H9 (cell line): ENCODE measurements at places on chromosomes 3 and 15.
A peak's percentile ranks its signal among the peaks of the same experiment; 100 is the strongest.

GRCh38 chr3:151305060-151305774 lies 11.4 kb downstream of the GPR87 start:
- peak; percentile 86 for DNase-seq

GRCh38 chr3:42229942-42230688 lies 35.9 kb downstream of the CCK start:
- peak; percentile 48 for DNase-seq

DNA sequence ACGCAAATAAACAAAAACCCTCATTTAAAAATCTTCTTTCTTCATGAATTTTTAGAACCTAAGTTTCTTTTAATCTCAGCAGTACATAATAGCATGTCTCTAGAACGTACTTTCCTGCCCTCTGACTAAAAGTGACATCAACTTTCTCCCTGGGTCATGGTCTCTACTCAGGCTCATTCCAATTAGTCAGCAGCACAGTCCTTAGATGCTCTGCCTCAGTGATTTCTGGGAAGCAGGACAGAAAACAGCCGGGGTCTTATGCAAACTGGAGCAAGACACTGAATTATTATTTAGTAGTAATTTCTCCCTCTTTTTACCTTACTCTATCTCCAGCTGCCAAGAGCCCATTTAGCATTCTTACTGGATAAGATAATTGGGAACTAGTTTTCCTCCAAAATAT lies 365.2 kb downstream of the TUSC7 start:
- DNase-seq: no peak

GRCh38 chr3:132625613-132626012 lies 28.5 kb downstream of the ACKR4 start:
- no peak for DNase-seq

DNA sequence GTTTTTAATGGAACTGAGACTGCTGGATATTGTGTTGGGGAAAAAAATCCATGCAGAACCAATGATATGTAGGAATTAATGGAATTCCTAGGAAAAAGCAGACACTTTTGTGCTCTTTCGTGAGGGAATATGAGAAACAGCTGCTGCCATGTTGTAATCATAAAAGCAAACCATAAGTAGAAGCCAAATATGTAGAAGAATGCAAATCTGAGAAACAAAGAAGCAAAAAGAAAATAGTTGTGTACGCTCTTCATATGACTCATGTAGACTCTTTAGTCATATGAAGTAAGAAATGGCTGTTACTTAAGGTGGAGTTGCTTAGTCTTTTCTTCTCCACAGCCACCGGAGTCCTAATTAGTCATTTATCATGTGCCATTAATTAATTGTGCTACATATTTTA lies 298.6 kb upstream of the ZNF717 start:
- DNase-seq: no peak

- no peak for DNase-seq
Observed at GRCh38 chr3:110519071-110519470, 552.5 kb upstream of the NECTIN3 start.

GRCh38 chr3:123652342-123652984 lies 67.6 kb upstream of the HACD2 start:
- peak; percentile 84 for DNase-seq

- no peak for DNase-seq
Observed at GRCh38 chr3:34198309-34198708, 399.9 kb downstream of the PDCD6IP start.

GRCh38 chr3:175778994-175779393 lies 919.9 kb downstream of the NAALADL2 start:
- DNase-seq: no peak

DNA sequence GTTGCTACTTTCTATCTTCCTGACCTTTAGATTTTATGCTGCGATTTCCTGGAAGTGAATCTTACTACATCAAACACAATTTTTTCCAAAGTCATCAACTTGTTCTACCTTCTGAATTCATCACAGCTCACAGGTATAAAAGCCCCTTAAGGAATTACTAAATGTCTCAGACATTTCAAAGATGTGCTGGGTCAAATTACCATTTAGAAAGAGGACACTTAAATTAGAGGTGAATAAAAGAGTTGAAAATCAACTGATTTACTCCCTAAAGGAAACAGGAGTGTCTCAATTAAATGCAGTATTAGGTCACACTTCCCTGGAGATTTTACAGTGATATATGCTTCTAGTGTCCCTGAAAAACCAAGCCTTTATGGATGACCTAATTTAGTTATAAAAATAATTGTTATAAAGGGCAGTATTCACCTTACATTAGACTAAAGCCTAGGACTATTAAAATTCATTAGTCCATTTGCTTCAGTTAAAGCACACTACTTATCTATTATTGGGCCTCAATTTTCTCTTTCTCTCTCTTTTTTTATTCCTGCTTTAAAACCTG lies 128.8 kb downstream of the GMNC start:
- DNase-seq: no peak

- DNase-seq: no peak
Observed at GRCh38 chr15:75361361-75361988, 6.9 kb downstream of the MAN2C1 start.

DNA sequence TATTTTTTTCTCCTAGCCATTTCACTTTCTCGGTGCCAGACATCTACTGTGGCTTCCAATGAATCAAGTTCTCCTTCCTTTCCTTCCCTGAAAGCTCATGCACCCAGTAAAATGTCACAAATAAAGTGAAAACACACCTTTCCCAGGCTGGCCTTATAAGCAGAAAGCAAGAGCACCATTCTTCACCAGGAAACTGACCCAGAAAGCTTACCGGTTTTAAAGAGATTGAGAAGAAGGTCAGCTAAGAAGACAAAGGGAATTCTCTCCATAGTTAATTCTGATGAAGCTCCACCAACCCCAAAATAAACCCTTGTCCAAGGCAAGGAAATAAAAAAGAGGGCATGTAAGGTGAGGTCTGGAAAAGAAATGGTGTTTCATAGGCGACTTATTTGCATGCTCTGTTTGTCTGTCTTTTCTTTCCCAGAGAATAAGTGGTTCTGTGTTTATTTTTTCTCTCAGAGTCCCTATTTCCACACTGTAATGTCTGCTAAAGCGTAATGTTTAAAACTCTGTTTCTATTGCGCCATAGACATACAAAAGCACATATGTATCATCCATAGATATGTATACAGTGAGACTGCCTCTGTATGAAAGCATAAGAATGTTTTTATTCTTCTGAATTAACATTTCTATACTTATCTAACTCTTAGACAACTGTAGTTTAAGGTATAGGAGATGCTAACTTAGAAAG lies 2.8 kb downstream of the LSAMP start:
- DNase-seq: no peak

- DNase-seq: no peak
Observed at GRCh38 chr3:186141790-186142189, 32.9 kb upstream of the ETV5 start.

- DNase-seq: no peak
Observed at GRCh38 chr15:75302318-75302717, 19.7 kb downstream of the GOLGA6D start.

GRCh38 chr3:192892981-192893700 lies 24.5 kb downstream of the MB21D2 start:
- DNase-seq: peak; percentile 68

GRCh38 chr3:42179110-42179725 lies 86.8 kb downstream of the CCK start:
- DNase-seq: peak; percentile 66

- DNase-seq: no peak
Observed at GRCh38 chr3:24199775-24200247, 254.7 kb downstream of the NR1D2 start.

- DNase-seq: no peak
Observed at GRCh38 chr15:31021067-31021665, 29.7 kb upstream of the MTMR10 start.

DNA sequence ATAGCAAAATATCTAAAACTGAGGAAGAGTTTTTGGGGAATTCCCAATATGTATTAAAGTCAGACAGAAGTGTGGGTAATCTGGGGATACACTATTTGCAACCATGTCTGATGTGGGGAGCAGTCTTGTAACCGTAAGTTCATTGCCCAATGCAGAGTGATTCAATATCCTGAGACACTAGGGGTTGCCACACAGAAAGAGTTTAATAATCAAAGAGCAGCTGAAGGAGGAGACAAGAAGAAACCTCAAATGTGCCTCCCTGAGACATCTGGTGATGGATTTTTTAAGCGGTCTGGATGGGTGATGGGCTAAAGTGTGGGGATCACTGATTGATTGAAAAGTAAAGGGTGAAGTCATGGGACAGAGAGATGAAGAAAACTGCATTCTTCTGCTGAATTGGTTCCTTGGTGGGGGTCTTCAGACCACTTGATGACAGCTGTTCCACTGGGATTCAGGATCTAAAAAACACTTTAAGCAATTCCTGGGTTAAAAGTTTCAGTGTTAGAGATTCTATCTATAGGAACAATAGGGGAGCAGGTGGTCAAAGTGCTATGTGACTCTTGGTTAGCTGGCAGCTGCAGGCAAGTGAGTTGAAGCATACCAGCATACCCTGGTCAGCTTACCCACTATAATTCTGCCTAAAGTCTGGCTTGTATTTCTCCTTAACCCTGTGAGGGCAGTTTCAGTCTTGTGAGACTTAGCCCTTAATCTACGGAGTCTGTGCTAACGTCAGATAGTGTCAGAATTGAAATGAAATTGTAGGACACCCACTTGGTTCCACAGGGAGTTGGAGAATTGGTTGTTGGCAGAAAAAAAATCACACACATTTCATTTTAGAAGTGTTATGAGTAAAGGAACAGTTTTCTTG lies 425.9 kb upstream of the TGFBR2 start:
- DNase-seq: no peak

- no peak for DNase-seq
Observed at GRCh38 chr3:53579636-53580035, 85.2 kb downstream of the CACNA1D start.

GRCh38 chr3:116302087-116302747 lies 143.1 kb downstream of the LSAMP start:
- no peak for DNase-seq

GRCh38 chr3:125058959-125059358 lies 3.2 kb upstream of the HEG1 start:
- no peak for DNase-seq

- DNase-seq: peak; percentile 44
Observed at GRCh38 chr3:8500319-8500988, 1.2 kb upstream of the LMCD1 start.

GRCh38 chr3:10627884-10628572 lies 122.6 kb upstream of the ATP2B2 start:
- DNase-seq: peak; percentile 80

DNA sequence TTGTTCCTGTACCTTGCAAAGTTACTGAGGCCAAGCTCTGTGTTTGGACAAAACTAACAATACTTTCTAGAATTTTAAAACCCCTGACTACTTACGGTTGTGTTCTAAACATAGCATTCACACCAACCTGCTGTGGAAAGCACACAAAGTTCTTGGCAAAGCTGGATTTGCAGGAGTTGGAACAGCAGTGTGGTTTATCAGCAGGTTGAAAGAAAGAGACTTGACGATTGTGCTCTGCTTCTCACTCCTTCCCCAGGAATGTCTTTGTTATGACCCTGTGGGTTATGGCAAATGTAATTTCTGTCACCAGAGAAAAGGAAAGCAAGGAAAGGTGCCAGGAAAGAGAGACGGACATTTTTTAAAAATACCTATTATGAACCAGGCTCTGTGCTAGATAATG lies 165.5 kb upstream of the TGFBR2 start:
- no peak for DNase-seq

- DNase-seq: no peak
Observed at GRCh38 chr15:101841656-101842055, 29.7 kb downstream of the OR4F15 start.

DNA sequence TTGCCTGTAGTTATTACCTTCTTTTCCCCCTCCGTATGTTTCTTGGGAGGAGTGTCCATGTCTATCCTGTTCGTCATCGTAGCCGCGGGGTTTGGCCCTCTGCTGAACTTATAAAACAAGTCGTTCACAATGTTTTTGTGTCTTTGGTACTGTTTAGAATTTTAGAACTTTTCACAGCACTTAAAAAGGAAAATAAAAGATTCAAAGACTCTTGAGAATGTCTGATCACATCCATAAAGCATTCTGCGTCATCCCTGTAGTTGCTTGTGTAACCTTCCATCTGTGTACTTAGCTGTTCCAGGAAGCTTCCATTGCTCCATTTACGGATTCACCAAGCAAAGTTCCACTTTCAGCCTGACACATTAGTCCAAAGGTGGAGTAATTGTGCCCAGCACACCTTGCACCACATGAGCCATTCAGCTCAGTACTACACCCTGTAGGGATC lies 677.1 kb upstream of the NR2F2 start:
- DNase-seq: no peak

DNA sequence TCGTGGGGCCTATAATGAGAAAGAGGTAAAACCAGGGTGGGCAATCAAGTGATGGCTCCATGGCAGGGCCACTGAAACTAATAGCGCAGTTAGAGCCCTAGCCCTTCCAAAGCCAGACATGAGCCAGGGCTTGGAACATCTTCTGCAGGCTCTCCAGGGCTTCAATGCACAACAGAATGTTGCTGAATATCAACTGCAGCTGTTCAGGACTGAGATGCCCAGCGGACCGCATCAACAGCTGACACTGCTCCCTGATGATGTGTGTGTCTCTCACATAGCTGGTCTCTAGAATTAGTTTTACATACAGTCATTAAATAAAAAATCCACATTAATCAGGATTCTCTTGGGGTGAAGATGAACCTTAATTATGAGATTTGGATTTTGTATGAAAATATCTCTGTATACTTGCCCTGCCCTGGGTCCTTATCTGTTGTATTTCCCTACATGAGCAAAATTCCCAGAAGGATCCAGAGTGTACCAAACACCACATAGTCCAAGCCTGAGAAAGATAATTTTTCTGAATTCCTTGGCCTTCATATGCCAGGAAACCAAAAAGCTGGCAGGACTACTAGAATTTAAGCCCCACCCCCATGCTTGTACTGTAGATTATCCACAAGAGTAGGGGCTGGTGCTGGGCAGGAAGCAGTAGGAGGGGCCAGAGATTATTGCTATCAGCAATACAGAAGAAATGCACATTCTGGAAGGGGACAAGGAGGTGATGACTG lies 7.7 kb upstream of the GOLGB1 start:
- DNase-seq: no peak
